CD8-positive, alpha-beta memory T cell (primary cell): ENCODE measurements at places on chromosomes 1 and 21.

DNA sequence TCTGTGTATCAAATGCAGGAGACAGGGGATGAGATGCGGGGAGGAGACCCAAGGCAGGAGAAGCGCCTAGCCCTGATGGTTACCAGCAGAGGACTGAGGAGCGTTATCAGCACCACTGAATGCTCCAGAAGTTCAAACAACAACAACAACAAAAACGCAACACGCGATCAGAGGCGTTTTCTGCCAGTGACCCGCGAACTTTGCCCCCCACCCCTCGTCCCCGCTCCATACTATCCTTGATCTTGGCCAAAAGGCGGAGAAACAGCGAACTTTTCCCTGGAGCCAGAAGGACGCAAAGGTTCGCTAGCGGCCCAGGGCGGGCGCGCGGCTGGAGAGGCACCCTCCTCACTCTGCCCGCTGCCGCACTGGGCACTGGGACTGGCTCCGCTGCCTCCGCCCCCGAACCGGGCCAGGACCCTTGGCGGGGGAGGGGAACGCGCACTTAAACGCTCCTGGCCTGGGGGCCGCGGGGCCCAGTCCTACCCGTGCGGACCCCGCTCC lies 699 bp downstream of the ECHDC2 start:
- DNase-seq, result no peak

DNA sequence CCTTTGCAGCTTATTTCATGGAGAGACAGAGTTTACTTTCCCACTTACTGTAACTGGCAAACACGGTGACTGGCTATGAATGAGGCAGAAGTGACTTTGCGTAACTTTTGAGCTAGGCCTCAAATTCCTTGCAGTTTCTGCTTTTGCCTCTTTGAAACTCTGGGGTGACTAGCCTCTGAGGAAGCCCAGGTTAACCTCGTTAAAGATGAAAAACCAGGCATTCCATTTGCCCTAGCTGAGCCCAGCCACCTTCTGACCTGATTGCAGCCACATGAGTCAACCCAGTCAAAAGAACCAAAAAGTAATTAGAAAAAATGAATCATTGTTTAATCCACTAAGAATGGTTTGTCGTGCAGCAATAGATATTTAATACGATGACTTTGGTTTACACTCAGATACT lies 20.4 kb downstream of the PRMT6 start:
- DNase-seq, result no peak

DNA sequence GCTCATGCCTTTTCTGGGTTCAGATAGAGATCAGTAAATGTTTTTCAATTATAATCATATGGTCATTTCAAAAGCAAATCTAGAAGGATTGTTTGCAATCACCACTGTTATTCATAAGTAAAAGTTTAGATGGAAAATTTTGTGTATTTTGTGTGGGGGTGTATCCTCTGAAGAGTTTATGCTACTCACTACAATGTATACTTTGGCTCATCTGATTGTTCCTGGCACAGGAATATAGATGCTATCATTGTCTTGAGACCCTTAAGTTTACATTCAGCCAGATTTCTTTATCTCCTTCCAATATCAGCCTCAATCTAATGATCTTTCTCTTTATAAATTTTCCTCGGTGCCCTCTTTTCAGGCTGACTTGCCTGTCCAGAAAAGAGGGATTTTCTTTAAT lies 33.0 kb downstream of the ADAMTS1 start:
- DNase-seq, result no peak

DNA sequence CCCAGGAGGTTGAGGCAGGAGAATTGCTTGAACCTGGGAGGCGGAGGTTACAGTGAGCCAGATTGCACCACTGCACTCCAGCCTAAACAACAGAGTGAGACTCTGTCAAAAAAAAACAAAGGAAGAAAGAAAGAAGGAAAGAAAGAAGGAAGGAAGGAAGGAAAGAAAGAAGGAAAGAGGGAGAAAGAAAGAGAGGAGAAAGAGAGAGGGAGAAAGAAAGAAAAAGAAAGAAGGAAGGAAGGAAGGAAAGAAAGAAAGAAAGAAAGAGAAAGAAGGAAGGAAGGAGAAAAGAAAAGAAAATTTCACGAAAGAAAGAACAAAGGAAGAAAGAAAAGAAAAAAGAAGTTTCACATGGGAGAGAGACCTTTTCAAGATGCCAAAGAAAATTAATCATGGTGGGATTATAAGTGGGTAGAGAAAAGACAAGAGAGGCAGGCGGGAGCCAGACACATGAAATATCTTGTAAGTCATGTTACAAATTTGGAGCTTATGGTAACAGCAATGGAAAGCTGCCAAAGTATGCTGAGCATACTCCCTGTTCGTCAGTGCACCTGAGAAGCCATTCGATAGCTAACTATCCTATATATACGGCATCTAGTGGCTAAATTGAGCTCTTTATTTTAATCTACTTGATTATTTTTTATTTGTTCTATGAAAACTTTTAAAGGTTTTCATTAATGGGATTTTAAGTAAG lies 41.3 kb upstream of the TNFSF4 start:
- DNase-seq, result no peak

DNA sequence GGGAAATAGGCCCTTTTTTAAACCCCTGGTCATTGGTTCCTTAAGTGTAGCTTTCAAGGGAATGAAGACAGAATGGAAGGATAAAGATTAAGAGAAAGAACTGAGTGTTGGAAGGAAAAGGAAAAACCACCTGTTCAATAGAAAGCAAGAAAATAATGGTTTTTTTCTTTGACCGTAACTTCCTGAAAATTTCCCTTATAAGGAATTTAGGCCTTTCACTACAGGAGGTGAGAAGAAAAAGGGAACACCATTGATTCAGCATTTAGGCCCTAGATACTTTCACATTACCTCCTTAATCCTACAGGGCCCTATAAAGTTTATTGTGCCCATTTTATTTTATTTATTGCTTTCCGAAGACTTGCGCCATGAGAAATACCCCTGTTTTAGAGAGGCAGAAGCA lies 18.9 kb downstream of the KPNA6 start:
- no peak for DNase-seq

- no peak for DNase-seq
Measured at GRCh38 chr1:157286646-157287420, 148.6 kb upstream of the ETV3 start.

DNA sequence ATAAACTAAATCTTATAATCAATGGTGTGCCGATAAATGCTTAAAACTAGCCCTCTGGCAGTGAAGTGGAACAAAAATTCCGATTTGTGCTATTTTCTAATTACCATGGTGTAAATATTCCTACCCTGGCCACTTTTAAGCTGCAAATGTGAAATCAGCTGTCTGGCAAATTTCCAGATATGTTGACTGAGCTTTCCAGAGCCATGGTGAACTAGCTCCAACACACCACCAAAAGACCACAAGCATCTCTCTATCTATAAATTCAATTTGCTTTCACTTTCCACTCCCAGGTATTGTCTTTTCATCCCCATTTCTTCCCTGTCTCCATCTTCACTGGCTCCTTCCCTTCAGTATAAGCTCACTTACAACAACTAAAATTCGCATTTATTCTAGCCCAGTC lies 152.3 kb upstream of the RGS18 start:
- no peak for DNase-seq
